ENCODE measurements at places on chromosomes 1 and 21.

- no peak for DNase-seq
Measured at GRCh38 chr1:162265983-162266382, 110.7 kb downstream of the SPATA46 start.

GRCh38 chr1:114338191-114338890, 172.7 kb downstream of the TRIM33 start:
- DNase-seq, result no peak

GRCh38 chr1:50783286-50783685, 176.8 kb downstream of the FAF1 start:
- no peak for DNase-seq

DNA sequence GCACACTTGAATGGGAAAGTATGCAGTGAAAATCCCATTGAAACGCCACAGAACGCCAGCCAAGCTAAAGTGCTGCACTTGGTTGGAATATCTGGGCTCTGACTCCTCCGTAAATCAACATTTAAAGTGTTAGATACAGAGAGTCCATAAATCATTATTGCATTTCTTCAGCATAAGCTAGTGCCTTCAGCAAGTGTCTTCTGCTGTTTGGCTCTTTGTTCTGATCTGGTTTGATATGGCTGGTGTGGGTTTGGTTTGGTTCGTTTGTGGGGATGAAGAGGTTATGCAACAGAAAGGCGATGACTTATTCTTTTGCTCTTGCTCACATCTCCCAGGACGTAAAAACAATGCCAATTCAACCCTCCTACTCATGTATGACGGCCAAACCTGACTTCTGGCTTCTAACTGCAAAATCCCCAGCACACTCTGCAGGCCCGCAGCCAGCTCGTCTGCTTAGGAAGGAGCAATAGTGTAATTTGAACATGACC, 121.8 kb upstream of the ERG start:
- no peak for DNase-seq

DNA sequence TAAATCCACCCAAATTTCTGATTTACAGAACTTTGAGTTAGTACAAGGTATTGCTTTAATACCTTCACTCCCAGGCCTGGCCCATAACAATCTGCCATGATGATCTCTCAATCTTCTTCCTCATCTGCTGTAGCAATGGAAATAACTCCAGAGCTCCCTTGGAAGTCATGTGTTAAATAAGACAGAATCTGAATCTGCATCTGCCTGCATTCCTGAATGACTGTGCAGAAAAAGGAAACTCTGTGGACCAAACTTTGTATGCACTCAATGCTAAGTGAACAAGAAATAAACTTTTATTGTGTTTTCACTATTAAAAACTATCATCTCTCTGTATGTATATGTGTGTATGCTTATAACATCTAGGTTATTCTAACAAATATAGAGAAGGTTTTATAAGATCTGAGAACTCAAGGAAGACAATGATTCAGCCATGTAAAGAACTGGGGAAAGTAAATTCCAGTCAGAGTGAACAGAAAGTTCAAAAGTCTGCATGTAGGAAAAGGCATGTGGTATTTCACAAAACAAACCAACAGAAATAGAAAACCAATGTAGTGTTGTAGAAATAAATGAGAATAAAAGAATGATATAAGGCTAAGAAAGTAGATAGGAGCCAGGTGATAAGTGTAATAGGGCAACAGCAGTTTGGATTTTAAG, 390.2 kb downstream of the USH2A start:
- DNase-seq, result no peak

DNA sequence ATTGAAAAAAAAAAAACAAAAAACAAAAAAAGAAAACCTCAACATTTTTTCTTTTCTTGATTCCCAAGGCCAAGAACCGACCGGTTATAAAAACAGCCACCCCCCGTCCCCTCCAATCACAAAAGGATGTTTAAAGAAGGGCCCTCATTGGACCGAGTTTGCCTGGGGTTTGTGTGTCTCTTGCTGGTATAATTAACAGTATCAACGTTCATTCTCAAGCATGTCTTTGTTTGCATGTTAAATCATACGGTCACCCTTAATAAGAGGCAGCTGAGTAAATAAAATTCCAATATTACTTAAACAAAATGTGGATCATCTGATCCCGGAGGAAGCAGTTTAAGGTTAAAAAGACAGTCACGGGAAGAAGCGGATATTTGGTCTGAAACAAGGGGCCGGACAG, 201.1 kb downstream of the PRDM2 start:
- no peak for DNase-seq

DNA sequence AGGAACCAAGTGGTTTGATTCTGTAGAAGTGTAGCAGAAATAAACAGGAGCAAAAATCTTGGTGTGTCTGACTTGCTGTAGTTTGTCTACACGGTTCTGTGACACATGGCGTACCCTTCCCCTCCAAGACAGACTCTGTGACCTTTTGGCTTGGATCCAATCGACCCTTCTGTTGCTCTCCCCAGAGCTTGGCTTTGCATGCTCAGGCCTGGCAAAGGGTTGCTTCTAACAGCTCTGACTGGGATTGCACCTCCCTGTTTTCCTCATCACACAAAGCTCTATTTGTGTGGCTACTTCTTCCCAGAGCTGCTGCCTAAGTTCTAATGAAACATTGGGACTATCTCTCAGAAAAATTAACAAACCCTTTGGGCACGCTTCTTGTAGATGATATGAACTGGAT, 24.0 kb downstream of the NGF start:
- DNase-seq, result no peak

DNA sequence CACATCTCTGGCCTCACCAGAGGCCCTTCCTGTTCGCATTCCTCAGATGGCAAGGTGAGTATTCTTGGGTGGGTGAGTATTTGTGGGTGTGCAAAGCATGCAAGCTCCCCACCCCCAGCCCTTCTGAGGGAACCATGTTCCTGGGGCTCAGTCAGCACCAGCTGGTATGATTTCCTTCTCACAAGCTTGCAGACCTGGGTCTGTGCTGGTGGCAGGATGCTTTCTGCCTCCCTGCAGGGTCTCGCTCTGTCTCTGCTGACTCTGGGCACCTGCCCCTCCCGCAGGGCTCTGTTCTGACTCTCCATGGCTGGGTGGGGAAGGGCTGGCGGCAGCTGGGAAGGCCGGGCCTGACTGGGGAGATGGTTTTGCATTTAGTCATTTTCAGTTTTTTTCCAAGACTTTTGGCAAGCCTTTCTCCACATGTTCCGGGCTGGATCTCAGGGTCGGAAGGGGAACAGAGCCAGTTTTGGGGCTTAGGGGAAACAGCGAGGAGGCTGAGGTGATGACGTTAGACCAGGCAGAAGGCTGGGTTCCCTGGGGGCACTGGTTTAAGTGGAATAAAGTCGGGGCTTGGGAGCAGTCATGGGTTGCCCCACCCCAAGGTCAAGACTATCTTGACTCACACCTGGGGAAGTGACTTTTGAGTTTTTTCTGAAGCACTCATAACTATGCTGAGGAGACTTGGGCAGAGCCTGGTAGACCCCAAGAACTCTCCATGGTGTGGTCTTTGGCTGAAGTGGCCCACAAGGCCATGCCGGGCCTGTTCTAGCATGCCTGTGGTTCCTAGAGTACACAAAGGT, 6.2 kb downstream of the RASSF5 start:
- DNase-seq, result no peak

GRCh38 chr1:241637046-241637590, 3.1 kb downstream of the CHML start:
- DNase-seq, result no peak

DNA sequence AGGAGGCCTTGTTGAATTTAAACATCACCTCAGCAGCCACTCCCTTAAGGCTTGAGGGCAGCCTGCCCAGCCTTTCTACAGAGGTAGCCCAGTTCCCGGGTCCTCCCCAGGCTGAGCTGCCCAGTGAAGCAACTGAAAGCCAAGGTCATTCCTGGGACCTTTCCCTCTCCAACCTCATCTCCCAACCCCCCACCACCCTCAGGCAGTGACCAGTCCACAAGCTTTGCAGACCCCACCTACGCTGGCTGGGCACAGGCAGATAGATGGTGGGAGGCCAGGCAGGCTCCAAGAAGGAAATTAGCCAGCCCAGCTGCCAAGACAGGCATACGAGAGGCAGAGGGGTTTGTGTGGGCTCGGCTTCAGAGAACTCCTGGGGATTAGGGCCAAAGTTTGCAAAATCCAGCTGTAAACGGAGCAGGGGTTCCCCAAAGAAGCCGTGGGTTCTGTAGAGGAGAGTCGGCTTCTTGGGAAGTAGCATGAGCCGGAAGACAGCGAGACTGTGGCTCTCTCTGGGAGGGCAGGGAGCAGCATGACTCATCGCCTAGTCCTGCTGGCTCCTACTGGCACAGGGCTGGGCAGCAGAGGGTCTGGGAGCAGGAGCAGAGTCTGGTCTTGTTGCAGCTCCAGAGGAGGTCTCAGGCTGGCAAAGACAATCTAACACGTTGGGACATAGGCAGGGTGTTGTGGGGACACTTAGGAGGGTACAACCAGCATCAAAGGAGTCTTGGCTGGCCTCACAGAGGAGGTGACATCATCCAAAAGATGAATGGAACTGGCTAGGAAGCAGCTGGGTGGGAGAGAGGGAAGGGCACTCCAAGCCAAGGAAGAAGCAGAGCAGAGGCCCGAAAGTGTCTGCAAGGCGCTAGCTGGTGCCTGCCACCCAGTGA, 2.8 kb upstream of the ZC3H12A start:
- DNase-seq, result no peak

- DNase-seq, result no peak
Measured at GRCh38 chr1:226497276-226497833, 51.2 kb upstream of the STUM start.

DNA sequence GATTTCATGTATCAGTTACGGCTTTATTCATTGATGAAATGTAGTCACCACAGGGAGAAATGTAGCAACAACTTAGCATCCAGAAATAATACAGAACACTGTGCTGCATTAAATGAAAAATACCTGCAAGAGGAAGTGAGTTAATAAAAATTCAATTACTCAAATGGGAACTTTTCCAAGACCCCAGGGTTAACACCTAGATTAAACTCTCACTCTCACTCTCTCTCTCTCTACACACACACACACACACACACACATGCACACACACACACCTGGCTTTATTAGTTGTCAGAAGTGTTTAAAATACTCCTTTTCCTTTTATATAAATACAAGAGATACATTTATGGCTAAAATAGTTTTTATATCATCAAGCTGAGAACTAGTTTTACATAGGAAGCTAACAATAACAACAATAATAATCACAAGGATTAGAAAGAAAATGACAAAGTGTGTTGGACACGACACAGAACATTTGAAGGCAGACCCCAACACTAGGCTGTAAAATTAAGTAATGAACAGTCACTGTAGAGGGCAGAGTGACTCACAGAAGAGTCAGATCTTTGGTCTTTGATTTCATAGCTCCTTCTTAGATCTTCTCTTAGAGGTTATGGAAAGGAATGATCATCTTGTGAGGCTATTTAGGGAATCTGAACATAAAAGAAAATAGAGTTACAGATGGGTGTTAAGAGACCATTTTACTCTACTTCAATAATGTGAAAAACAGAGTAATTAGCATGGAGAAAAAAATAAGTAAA, 1266.0 kb upstream of the ADGRL2 start:
- DNase-seq, result no peak

DNA sequence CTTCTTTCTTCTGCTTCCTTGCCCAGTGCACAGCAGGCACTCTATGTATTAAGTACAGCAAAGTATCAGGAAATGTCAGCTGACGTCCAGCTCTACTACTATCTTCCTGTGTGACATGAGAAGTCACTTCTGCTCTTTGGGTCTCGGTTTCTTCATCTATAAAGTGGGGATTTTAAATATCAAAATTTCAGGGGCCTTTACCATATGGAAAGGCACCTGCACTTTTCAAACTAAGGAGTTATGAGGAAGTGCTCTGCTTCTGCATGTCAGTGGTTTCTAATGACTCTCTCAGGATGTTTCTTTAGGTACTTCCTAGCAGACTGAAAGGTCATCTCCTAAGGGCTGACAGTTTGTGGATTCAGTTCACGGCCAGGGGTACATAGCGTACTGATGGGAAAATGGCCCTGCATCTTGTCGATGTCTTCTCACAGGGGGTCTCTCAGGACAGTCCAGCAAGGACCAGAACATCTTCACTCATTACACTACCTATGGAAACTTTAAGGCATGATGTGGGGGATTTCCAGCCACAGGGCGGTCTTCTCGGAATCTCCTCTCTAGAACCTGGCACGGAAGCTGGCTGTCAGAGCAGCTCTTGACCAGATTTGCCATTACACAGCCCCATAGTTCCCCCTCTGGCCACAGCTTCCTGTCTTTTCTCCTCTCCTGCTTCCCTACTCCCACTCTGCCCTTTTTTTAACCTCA, 42.0 kb upstream of the MTF1 start:
- no peak for DNase-seq

DNA sequence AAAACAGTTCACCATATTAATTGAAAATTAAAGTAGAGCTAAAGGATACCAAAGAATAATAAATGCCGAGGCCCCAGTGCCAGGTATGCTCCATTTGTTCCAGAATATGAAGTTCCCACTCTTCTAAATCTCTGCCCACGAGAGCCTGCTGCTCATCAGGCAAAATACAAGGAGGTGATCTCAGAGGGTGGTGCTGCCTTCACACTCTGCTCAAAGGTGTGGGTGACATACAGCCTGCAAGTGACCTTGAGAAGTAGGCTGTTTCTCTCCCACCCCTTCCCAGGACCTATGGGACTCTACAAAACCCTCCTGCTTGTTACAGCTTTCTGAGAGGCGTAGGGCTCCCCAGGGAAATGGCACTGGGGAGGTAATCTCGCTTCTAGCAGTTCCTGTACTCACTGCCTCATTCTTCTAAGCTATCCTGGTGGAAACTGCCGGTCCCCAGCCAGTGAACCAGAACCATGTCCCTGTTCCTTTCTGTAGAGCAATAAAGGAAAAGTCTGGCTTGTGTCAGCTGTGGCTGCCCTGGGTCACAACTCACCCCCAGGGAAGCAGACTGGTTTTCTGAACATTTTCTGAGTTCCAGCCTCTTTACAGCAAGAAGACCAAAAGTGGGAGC, 26.9 kb upstream of the DPT start:
- no peak for DNase-seq

GRCh38 chr1:183983371-183984105, 54.0 kb downstream of the COLGALT2 start:
- DNase-seq, result no peak

DNA sequence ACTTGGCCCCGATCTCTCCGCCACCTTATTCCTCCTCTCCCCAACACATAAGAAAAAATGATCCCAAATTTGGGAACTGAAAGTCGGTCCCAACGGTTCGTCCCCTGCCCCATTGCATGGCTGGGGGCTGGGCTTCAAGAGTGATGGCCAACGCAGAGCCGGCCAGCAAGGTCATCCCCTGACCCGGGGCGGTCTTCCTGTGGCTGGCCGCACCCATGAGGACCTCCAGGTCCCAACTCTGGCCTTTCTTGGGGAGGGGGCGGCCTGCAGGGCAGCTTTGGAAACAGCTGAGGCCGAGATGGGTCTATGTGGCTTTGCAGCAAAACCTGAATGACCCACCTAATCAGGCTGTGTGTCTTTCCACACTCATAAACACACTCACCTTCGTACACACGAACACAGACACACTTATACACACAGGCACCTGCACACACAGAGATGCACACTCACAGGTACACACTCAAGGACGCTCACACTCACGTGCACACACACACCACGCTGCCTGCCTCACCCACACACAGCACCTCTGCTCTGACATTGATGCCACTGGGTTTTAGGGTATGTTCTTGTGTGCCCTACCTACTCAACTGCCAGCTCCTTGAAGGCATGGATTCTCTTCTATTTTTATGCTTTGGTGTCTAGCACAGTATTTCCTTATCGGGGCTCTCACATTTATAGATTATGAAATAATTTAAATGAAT, 562 bp downstream of the DYNLT5 start:
- DNase-seq, result no peak

- peak; percentile 70 for DNase-seq
Measured at GRCh38 chr1:15341634-15342407, 67.9 kb upstream of the EFHD2 start.

GRCh38 chr1:150764617-150765101, 919 bp downstream of the CTSS start:
- peak; percentile 30 for DNase-seq

GRCh38 chr1:160161965-160162705, 10.7 kb downstream of the ATP1A4 start:
- DNase-seq, result peak; percentile 14
